ENCODE measurements at places on chromosomes 13 and 19.

DNA sequence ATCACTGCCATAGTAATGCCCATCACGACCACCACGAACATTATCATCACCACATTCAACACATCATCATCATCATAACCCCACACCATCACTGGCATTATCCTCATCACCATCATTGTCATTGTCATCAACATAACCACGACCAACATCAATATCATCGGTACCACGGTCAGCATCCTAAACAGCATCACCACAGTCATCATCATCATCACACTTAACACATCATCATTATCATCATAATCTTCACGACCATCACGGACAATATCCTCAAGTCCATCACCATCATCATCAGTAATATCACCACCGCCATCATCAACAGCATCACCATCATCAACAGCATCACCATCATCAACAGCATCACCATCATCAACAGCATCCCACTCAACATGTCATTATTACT lies 70.3 kb downstream of the MBD3L1 start:
- DNase-seq: no peak

DNA sequence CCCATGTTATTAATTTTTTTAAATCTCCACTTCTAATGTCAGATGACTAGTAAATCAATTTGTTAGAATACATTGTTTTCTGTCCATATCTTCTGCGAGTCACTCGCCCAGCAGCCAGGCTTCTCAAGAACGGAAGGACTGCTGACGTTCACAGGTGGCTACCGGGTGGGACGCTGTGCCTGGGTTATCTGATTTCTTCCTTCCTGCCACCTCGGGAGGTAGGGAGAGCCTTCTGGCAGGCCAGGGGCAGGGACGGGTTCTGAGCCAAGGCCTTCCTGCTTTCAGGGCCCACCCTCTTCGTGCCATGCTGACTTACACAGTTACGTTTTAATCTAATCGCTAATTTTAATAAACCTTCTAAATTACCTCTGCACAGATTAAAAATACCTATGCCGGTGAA lies 7.9 kb upstream of the C1QTNF9 start:
- DNase-seq: no peak

- DNase-seq: no peak
Measured at GRCh38 chr13:20824762-20825476, 51.2 kb upstream of the EEF1AKMT1 start.

DNA sequence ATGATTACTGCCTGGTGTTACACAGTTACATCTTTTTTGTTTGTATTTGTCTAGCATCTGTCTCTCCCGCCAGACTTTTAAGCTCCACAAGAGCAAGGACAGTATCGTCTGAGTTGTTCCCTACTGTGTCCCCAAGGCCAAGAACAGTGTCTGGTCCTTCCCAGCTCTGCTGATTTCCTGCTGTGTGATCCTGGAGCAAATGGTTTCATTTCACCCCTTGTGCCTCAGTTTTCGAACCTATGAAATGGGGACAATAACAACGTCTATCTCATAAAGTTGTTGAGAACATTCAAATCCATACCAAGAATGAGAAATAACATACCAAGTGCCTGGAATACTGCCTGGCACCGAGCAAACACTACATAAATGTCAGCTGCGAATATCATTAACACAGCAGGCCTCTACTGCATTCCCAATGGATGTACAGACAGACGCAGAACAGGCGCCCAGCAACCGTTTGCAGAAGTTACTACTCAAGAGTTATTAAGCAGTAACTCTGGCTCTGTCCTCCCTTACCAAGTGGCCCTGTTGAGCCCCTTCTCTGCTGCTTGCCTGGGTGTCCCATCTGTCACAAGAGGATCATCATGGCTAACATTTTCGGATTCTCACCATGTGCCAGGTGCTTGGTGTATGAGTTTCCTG lies 11.4 kb downstream of the XRCC1 start:
- DNase-seq: no peak

- no peak for DNase-seq
Measured at GRCh38 chr19:6667114-6667627, 2.8 kb downstream of the TNFSF14 start.

DNA sequence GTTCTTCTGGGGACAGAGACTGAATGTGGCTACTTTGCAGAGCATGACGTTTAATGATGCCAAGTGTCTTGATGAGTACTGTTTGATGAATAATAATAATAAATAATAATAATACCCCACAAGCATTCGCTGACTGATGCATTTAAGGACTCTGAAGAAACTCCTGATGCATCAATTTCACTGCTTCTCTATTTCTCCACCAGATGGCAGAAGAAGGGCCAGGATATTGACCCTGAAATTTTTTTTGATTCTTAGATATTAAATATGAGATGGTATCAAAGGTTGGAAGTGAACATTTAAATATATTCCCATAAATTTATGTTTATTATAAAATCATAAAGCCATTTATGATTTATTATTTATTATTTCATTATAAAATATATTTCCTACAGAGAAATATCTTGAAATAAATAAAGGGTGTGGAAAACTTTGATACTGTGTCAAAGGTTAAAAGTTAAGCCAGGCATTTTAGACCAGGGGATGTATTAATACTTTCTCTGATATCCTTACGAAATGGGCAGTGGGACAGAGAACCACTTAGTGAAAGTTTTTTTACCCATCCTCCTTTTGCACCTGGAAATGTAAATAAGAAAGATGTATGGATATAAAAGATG lies 170.9 kb downstream of the LACC1 start:
- DNase-seq: peak; percentile 27

- DNase-seq: no peak
Measured at GRCh38 chr19:51448411-51449016, 9.7 kb downstream of the SIGLEC8 start.

GRCh38 chr13:25692099-25692498 lies 320.3 kb downstream of the ATP8A2 start:
- DNase-seq: no peak

GRCh38 chr13:40652588-40652940 lies 13.9 kb downstream of the FOXO1 start:
- DNase-seq: peak; percentile 77

- DNase-seq: peak; percentile 54
Measured at GRCh38 chr19:9793071-9793591, 24.6 kb upstream of the ZNF846 start.

- no peak for DNase-seq
Measured at GRCh38 chr13:55432814-55433213, 1707.9 kb upstream of the PRR20A start.
